Stimulated activated CD8-positive, alpha-beta memory T cell treated with anti-CD3 and anti-CD28 coated beads, Interleukin-7, amount 100 ng/mL, for 24 hours (primary cell): ENCODE measurements at places on chromosomes 5 and 9.

DNA sequence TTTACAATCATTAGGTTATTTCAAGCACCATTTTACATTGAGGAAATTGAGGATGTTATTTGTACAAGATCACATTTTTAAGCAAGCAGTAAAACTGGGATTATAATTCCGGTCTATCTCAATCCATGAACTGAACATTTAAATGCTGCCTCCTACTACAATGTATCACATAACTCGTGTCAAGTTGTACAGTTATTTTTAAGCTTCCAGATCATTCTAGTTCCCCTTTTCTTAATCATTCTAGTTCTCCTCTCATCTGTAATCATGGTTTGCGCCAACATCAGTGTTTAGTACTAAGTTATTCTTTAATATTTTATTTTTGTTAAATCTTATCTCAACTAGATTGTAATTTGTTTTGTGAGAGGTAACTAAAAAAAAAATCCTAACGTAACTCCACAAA lies 2.4 kb upstream of the UHRF2 start:
- DNase-seq = no peak

GRCh38 chr9:124126648-124127646 lies 115.4 kb downstream of the LHX2 start:
- peak; percentile 76 for DNase-seq

DNA sequence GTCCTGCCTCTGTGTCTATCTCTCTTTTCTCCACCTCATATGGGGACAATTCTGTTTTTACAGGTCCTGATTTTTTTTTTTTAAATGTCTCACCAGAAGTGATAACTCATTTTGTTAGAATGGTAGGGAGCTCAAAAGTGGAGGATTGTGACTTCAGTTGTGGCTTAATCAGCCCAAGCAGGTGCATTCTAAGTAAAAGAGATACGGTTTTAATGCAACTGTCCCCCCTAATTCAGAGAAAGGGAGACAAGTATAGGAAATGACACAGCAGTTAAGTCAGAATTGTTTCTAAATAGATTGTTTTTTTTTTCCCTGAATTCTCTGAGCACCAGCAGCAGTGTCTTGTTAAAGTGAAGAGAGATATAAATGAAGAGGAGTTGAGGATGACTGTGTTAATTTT lies 24.5 kb downstream of the MAST4 start:
- DNase-seq = no peak

- no peak for DNase-seq
Measured at GRCh38 chr5:101009758-101010519, 106.9 kb upstream of the ST8SIA4 start.

- no peak for DNase-seq
Measured at GRCh38 chr9:74321396-74321795, 175.7 kb upstream of the RORB start.
